NCI-H2171 treated with DMSO at 0.1 percent for 48 hours (cell line): ENCODE measurements at places on chromosomes 6 and 20.
A peak's percentile ranks its signal among the peaks of the same experiment; 100 is the strongest.

GRCh38 chr6:25297823-25298522, 18.8 kb downstream of the CARMIL1 start:
- DNase-seq: no peak

DNA sequence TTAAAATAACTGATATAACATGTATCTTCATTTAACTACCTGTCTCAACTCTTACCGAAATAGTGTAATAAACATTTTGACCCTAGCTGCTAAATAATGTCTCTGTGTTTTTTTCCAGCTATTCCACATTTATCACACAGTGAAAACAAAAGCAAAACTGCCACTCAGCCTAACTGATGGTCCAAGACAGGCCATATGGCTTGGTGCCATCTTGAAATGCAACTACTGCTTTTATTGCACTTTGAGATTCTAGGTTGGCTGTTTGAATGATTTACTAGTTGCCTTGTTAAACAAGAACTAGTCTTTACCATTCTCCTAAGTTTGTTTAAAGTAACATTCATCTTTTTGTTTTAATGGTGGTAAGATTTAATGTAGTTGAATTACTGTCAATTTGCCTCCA, 739.8 kb downstream of the TFAP2A start:
- DNase-seq: no peak

GRCh38 chr6:142883011-142883410, 62.0 kb downstream of the HIVEP2 start:
- DNase-seq: no peak

- DNase-seq: peak; percentile 57
These were observed at the start of gene DSP for GRCh38 chr6:7541175-7542064. Gene DSP, plus strand, starts transcription at chr6:7541671. Its CDS starts 245 bp downstream, at chr6:7541916.

DNA sequence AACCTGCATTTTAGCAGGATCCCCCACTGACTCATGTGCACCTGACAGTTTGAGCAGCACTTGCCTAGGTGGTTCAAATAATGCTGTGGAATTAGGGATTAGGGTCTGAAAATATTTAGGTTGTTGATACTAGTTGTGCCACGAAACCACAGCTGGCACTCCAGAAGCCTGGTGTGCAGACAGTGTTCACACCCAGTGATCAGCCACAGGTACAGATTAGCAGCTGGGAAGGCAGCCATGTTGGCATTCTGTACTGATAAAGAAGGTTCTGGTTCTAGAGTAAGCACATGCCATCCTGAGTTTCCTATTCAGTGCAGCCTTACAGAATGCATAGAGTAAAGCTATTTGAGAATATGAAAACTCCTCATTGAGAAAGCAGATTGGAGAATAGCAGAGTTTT, 30.1 kb downstream of the TMEM74B start:
- DNase-seq: no peak

- DNase-seq: no peak
These were observed 231.9 kb downstream of the BMP2 start for GRCh38 chr20:6999381-6999780.

GRCh38 chr20:41734506-41734945, 116.3 kb upstream of the CHD6 start:
- DNase-seq: peak; percentile 69

GRCh38 chr6:44042261-44042988, 84.8 kb downstream of the MRPL14 start:
- no peak for DNase-seq

GRCh38 chr6:44272999-44273566, 2.8 kb downstream of the TMEM151B start:
- DNase-seq: no peak

DNA sequence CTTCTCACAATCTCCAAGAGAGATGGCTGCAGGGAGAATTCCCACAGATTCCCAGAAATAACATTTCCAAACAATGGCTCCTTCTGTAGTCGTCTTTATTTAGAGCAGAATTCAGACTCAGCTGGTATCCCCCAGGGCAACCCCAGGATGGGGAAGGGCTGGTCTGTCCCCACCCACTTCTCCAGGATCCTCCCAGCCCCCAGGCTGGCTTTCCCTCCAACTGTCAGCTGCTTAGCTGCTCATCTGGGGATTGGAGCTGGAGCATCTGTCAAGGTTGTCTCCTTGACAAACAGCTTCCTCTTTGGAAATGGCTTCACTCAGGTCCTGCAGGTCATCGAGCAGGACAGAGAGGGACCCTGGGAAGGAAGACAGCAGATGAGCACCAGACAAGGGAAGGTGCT, 3.5 kb upstream of the PSORS1C2 start:
- DNase-seq: peak; percentile 36

DNA sequence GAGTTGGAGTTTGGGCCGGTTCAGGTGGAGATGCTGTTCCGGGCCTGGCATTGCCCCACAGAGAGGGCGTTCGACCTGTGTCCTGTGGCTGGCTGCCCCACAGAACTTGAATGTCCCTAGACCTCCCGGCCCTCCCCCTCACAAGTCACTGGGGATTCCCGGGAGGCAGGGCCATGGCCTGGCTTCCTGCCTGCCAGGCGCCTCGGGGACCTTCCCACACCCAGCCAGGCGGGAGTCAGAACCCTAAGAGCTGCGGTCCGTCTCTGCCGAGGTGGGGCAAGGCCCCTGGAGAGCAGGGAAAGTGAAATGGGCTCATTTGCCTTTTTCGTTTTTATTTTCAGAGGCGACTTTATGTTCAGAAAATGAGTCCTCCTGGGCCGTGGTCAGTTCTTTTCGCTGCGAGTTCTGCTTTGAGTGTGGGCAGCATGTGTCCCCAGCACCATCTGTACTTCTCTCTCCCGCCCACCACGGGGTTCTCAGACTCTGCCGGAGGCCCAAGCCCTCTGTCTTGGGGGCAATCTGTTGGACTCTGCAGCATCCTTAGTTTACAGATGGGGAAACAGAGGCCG, 8.5 kb downstream of the RBM38 start:
- DNase-seq: no peak

- no peak for DNase-seq
These were observed 1.3 kb downstream of the PPP1R3G start for GRCh38 chr6:5086294-5086890.

DNA sequence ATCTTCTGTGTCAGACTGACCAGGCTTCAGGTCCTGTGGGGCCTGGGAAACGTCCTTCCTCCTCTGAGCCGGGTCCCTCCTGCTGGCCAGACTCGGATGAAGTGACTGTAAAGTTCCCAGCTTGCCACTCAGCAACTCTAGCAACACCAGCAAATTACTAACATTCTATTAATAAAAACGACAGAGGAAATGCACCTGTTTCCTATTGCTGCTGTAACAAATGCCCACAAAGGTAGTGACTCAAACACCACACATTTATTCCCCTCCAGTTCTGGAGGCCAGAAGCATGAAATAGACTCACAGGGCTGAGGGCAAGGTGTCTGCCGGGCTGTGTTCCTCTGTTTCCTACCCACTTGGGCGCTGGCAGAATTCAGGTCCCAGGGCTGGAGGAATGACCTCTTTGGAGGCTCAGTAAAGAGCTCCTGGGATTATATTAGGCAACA, 48.8 kb downstream of the CTCFL start:
- DNase-seq: no peak

DNA sequence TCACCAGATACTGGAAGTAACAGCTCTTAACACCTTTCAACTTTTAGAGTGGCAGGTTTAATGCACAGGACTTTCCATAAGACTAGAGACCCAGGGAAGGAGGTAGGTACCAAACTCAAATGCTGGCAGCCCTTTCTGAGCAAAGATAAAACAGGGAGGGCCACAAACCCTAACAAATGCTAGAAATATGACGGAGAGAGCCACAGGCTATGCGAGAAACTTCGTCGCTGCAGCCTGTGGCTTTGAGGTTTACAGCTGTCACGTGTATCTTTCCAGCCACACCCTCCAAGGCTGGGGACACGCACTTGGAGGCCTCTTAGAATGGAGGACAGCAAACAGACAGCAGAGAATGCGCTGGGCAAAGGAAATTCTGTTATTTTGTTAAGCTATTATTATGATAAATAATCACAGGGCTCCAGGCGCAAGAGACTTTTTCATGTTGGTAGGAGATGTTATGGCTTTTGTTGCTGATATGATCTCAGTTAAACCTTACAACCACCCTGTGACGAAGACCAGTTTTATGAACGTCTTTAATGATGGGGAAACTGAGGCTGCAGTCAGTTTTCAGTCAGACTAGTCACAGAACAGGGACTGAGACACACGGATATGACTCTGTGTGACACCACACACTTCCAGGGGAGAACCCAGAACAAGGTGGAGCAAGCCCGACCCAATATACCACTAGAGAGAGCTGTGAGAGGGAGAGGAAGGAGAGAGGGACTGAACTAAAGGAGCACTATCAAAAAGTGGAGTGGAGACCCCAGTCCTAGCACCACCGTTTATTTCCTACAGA, 2.0 kb downstream of the TRAM2 start:
- no peak for DNase-seq

DNA sequence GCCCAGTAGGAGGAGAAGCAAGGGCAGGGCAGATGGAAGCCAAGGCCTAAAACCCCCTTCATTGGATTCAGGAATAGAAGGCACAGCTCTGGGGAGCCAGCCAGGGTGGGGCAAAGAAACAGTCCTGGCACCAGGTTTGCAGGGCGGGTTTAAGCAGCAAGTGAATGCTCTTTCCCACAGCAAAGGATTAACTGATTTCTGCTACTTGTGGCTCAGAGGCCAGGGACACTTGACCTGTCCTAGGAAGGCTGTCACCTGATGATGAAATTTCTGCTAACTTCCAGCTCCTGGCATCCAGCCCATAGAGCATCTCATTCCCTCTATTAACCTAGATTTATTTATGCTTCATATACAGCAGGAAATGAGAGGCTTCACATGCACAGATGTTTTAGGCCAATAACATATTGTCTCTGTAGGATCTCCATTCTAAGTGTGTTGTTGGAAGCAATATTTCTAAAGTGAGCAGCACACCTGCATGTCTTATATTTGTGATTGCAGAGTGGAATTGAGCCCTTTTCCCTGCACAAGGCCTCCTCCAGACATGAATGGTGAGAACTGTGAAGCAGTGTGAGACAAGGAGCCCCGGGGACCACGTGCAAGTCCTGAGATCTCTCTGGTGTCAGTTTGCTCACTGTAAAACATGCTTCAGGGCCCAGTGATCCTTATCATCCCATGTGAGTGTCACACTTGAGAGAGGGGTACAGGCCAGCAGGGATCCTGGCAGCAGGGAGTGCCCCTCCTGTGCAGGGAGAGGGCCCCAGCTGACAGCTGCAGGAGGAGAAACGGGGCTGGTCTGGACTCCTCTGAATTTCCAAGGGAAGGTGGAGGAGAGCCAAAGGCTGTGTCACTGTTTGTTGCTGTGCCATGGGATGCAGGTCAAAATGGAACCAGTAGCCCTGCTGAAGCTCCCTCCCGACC, 41.1 kb upstream of the CST5 start:
- peak; percentile 93 for DNase-seq

DNA sequence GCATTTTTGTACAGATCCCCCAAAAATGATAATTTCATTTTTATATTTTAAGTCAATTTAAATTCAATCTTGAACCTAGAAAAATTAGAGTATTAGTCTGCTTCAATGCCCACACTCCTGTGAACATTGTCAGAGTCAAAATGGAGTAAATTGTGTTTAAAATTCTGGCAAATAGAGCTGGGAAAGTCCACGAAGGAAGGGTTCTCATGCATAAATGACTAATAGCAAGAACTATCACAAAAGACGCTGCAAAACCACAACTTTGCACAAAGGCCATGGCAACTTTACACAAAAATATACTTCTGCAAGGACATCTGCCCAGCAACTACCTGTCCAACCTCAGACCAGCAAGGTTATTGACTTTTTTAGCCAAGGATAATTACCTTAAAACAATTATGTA, 203.2 kb upstream of the SMLR1 start:
- DNase-seq: no peak

DNA sequence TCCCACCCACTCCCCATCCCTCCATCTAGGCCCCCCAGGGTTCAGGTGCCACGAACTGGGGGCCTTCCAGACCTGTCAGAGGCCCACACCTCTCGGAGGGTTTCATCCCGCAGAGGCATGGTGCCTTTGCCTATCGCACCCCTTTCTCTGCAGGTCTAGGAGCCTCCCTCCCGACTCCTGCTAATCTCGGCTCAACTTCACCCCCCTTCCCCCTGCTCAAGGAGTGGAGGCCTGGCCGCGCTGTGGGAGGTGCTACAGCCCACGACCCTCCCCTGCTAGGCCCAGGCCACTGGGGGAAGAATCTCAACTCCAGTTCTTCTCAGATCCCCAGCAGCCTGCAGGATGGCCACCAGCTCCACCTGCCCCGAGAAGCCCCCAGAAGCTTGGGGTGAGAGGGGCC, at the start of gene TULP1:
TSS of gene TULP1 (minus strand) at position 157 of the 400 bp plus-strand sequence. CDS start at position 119, 38 bp downstream.
- no peak for DNase-seq

DNA sequence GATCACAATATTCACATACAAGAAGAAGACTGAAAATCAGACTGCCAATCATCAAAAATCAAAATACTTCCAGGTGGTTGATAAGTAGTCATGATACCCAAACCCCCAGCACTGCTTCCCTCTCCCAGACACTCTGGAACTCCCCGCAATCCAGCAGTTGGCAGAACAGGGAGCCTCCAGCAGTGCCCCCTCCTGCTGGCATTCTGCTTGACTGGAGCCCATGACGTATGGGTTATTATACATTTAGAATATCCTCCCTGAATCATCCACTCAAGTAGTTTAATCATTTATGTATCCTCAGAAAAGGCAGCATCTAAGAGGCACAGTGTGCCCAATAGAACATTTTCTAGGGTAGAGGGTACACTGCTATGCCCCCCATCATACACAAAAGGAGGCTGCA, 9.3 kb upstream of the OGFRL1 start:
- no peak for DNase-seq

DNA sequence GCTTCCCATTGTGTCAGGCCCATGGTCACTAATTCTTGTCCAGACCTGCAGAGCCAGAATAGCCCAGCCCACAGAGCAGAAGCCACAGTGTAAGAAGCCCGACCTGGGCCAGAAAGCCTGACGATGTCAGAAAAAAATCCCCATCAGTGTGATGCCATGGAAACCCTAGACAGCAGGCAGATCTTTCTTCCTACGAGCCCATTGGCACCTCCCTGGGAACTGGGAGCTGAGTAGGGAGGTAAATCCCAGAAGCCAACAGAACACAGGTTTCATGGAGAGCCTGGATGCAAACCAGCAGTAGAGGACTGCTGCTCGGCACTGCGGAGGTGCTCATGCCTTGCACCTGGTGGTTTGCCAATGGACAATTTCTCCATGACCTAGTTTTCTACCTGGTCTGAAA, 82.2 kb upstream of the SLC22A16 start:
- no peak for DNase-seq

DNA sequence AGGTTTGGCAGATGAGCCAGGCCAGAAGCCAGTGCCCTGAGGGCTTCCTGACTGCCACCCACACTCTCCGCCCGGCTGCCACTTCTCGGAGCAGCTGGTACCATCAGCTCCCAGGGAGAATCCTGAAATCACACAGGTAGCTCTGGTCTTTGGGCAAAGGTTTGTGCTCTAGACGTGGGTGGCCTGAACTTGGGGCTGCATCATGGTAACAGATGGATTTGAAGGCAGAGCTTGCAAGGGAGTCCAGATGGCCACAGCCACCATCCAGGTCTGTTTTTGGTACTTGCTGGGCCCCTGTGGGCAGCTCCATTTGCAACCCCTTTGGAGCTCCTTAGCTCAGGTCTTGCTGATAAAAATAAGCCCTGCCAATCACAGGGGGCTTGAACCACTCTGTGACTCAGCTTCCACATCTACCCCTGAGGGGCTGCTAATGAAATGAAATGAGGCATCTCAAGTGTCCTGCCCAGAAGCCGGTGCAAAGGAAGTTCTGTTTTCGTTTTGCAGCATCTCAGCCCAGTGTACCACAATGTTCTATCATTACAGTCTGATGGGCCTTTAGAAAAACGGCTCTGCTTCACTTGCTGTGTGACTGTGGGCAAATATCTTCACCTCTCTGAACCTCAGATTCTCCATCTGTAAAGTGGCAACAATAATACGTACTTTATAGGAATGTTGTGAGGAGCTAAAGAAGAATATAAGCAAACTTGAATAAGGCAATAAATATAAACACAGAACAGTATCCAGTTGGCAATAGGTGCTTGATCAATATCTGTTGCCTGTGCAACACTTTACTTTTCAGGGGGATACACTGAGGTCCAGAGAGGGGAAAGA, 25.1 kb upstream of the CDH22 start:
- peak; percentile 87 for DNase-seq
